NCI-H187 treated with DMSO at 0.1 percent for 48 hours (cell line): ENCODE measurements at places on chromosomes 5 and 9.

GRCh38 chr9:17993024-17993423, 414.2 kb downstream of the SH3GL2 start:
- no peak for DNase-seq

DNA sequence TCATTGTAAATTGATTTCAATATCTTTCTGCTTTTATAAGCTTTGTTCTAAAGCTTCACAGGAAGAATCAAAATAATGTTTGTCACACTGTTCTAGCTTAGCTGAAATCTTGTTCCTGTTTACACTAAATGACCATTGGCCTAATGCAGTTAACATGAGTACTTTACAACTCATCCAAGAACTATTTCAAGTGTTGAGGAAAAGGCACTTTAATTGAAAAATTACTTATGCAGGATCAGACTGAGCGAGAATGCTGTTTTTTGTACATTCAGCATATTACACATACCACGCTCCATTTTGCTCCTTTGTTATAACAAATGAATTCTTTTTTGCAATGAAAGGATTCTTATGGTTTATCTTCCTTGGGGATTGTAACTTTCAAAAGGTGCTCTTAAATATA, 22.4 kb upstream of the SMIM15 start:
- DNase-seq = no peak

GRCh38 chr5:92460505-92460904, 1077.4 kb upstream of the ARRDC3 start:
- DNase-seq = no peak

DNA sequence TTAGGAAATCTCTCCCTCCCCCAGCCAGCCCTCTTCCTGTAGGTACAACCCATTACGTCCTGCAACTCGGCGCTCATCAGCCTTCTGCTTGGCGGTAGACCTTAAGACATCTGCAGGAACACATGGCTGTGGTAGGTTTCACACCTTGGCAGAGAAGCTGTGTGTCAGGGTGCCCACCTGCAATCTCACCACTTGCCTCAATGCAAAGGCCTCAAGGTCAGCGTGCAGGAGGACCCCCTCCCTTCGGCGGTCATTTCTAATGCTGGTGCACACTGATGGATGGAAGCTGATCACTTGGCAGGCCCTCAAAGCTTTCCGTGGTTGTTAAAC, 67.3 kb downstream of the CRB2 start:
- DNase-seq = no peak

GRCh38 chr9:27033815-27034403, 28.4 kb upstream of the LRRC19 start:
- no peak for DNase-seq

- no peak for DNase-seq
These were observed 320.1 kb downstream of the DEPDC1B start for GRCh38 chr5:60379907-60380306.

- no peak for DNase-seq
These were observed 316.3 kb downstream of the EBF1 start for GRCh38 chr5:158783382-158783781.

GRCh38 chr9:128265348-128265847, 10.4 kb downstream of the GOLGA2 start:
- DNase-seq = no peak

- no peak for DNase-seq
These were observed 136.5 kb downstream of the PBX3 start for GRCh38 chr9:125883565-125884217.

GRCh38 chr9:71627537-71627936, 140.8 kb downstream of the CEMIP2 start:
- DNase-seq = no peak

GRCh38 chr9:6229619-6230018, 14.0 kb downstream of the IL33 start:
- DNase-seq = no peak

GRCh38 chr5:130731839-130732238, 433.2 kb downstream of the HINT1 start:
- DNase-seq = no peak

DNA sequence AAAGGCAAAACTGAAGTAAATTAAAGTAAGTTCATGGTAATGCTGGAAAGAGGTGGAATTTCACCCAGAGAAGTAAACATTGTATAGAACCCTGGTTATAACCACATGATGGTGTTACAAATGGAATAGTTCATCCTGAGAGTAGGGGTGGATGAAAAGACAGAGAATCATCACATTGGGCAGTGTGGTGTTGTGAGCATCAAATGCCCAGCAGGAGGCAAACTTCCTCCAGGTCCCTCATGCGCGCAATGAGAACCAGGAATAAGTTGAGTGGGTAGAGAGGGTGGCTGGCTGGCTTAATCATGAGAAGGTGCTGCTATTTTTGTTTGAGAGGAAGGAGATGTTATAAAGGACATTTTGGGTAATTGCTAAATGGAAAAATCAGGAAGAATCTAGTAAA, 163.3 kb upstream of the HMHB1 start:
- DNase-seq = no peak

- no peak for DNase-seq
These were observed 224.9 kb downstream of the CACNA1B start for GRCh38 chr9:138102246-138103051.

GRCh38 chr5:122311497-122311960, 508 bp upstream of the SNCAIP start:
- no peak for DNase-seq

DNA sequence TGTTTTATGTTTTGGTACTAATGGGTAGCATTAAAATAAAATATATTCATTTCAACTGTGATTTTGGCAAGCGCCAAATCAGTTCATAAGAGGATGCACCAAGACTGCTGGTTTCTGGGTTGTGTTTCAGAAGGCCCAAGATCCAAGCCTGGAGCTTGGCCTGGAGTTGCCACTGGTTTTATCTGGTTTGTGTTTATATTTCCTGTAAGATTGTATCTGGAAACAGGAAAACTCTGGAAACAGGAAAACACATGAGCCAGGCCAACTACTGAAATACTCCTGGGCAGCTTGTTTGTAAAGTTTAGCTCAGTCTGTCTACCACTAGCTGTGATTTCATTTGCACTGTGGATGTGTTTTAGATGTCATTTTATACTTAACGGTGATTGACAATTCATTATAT, 5.5 kb downstream of the FSTL4 start:
- no peak for DNase-seq

DNA sequence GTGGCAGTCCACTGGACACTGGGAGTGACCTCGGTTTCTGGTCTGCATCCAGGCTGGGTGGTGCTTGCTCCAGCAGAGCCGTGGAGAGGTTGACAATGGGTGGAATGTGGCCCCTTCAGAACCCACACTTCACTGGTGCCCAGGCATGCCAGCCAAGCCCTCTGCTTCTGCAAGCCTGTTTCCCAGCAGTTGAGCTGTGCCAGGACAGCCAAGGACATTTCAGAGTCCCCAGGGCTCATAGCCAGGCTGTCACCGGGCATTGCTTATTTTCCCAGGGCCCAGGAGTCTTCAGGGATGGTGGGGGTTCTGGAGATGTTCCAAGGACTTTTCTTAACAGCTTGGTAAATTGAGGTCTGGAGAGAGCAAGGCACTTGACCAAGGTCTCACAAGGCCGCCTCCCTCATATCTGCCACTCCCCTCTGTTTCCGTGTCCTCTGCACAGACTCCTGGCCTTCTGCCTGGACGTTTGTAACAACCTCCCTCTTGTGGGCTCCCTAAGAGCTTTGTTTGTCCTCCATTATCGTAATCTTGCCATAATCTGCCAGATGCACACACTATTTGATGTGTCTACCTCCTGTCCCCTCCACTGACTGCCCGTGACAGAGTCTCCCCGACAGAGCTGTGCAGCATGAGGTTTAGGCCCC, 3.8 kb upstream of the NDST1 start:
- no peak for DNase-seq

DNA sequence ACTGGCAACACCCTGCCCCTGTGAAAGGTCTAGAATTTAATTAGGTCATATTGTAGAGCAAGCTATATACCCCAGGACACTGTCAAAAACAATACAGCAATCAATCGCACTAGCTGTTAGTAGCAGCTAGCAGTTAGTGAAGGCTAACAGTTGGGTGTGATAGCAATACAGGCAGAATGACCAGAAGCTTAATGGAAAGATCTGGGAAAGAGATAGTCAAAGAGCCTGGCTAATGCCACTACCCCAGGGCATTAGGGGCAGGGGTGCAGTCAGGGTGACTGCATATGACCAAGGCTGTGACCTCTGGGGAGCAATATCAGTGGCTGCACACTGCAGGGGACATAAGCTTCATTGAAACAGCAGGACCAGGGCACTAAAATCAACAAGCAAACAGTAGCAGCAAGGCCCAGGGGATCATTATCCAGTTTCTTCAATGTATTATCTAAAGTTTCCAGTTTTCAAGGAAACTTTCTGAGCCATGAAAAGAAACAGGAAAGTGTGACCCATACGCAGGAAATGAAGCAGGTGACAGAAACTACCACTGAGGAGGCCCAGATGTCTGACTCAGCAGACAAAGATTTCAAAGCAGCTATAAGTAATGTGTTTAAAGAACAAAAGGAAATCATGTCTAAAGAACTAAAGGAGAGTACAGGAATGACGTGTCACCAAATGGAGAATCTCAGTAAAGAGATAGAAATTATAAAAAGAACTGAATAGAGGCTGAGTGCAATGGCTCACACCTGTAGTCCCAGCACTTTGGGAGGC, 82.4 kb downstream of the ZNF354C start:
- DNase-seq = no peak

GRCh38 chr5:179733772-179734126, 1.1 kb downstream of the MAML1 start:
- no peak for DNase-seq

- no peak for DNase-seq
These were observed 4.1 kb upstream of the RGMB start for GRCh38 chr5:98769210-98769958.

GRCh38 chr5:97400537-97400936, 217.5 kb upstream of the RIOK2 start:
- no peak for DNase-seq

DNA sequence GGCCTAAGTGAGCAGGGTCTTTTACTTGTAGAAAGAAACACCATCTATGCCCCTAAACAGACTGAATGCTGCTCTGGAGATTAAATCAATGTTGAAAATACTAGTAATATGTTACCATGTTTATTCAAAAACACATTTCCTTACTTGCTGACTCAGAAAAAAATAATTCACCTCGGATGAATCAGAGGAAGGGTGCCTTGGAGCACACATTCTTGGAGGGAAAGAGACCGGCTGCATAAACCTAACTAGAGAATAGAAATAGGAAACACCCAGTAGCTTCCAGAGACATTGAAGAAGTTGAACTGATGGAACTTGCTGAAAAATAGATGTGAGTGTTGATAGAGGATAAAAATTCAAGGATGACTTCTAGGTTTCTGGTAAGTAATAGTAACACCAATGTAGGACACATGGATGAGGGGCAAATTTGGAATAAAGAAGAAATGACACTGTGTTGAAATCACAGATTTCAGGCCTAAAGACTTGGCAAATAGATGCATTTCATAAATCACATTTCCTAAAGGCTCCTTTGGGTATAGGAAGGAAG, 76.9 kb upstream of the MINAR2 start:
- no peak for DNase-seq

DNA sequence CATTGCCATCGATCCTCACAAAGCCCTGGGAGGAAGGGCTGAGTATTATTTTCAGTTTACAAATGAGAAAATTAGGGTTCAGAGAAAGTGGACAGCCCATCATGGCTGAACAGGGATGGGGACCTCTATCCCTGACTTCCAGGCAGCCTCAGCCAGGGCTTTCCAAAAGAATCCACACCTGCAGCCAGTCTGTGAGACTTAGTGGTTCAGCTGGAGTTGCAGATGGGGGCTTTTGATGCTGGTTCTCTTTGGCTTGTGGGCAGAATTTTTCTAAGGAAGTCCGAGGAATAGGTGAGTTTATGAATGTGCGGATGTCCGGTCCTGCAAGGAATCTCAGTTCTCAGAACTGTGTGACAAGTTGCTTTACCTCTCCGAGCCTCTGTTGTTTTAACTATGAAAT, 138.1 kb downstream of the RGS3 start:
- no peak for DNase-seq

DNA sequence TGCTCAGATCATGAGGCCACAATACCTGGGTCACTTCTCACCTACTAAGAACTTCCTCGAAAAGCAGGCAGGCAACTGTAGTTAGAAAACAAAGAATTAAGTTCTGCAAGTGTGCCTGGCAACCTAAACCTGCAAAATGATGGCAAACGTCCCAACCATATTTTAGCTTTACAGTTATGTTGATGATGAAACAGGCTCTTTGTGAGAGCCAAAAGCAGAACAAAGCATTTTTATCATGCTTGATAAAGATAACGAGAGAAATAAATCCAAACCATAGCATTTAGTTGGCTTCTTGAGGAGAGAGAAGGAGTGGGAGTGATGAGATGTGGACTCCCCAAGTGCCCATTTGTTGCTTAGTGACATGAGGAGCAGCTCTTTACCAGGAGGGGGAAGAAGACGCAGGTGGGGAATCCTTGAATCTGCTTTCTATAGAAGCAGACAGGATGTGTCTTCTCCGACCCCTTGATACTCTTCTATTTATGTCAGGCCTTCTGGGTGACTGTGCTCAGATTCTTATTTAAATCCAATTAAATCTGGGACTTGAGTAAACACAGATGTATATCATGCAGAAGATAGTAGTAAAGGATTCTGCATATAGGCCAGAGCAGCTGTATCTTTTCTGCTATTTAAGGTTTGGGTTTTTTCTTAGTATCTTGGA, 221.2 kb downstream of the TMEM167A start:
- DNase-seq = peak; percentile 42

DNA sequence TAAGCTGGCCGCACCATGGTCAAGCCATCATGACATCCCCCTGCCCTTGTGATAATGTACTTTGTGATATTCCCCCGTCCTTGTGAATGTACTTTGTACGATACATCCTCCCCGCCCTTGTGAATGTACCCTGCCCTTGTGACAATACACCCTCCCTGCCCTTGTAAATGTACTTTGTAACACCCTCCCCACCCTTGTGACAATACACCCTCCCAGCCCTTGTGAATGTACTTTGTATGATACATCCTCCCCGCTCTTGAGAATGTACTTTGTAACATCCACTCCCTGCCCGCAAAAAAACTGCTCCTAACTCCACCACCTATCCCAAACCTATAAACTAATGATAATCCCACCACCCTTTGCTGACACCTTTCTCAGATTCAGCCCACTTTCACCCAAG, 313.8 kb downstream of the CTNND2 start:
- DNase-seq = no peak

DNA sequence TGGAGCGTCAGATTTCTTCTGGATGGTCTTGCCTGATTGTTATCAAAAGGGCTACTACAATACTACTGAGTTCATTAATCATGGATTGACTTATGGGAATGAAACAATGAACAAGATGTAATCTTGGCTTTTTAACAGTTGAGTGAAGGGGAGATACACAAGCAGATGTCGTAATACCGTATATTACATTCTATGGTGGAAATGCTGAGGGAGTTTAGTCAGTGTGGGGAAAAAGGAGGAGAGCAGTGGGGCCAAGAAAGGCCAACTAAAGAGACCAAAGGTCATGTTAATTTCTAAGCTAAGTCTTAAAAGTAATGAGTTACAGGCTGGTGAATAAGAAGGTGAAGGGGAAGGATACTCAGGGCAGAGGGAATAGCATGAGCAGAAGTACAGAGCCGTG, 29.0 kb upstream of the PSAT1 start:
- no peak for DNase-seq

- no peak for DNase-seq
These were observed 268.8 kb upstream of the ANKRD55 start for GRCh38 chr5:56501781-56502557.

GRCh38 chr5:176897263-176897662, 1.9 kb downstream of the HK3 start:
- DNase-seq = no peak
